NCI-H1436 treated with DMSO at 0.1 percent for 48 hours (cell line): ENCODE measurements at places on chromosomes 6 and 20.

DNA sequence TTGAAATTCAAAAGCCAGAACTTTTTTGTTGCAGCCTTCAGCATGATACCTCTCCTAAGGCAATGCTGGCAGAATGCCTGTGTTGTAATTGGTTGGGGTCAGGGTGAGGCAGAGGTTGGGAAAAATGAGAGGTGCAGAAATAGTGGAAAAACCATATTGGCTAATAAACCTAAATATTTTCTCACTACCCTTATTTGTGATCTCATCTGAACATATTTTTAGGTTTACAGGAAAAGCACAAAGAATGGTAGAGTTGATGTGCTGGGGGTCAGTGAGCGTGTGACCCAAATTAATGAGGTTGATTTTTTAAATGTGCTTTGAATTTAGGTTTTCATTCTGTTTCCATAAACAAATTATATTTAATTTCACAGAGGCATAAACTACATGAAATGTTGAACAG, 437.3 kb downstream of the HDGFL1 start:
- DNase-seq, result no peak

DNA sequence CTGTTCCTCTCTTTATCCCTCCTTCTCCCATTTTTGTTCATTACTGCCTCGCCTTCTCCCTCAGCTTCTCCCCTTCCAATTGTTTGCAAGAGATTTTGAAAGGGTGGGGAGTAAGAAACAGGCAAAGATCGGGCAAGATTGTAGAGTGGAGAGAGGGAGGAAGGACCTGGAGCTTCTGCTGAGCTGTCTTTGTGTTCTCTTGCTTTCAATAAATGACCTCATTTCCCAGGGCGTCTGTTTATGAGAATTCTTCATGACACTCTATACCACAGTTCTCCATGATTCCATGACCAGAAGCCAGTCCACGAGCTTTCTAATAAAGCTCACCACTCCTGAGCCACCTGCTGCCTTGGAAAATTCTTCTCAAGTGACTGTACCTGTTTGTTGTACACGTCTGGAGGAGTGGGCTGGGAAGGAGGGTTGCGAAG, 50.0 kb upstream of the PLEKHG1 start:
- DNase-seq, result no peak

DNA sequence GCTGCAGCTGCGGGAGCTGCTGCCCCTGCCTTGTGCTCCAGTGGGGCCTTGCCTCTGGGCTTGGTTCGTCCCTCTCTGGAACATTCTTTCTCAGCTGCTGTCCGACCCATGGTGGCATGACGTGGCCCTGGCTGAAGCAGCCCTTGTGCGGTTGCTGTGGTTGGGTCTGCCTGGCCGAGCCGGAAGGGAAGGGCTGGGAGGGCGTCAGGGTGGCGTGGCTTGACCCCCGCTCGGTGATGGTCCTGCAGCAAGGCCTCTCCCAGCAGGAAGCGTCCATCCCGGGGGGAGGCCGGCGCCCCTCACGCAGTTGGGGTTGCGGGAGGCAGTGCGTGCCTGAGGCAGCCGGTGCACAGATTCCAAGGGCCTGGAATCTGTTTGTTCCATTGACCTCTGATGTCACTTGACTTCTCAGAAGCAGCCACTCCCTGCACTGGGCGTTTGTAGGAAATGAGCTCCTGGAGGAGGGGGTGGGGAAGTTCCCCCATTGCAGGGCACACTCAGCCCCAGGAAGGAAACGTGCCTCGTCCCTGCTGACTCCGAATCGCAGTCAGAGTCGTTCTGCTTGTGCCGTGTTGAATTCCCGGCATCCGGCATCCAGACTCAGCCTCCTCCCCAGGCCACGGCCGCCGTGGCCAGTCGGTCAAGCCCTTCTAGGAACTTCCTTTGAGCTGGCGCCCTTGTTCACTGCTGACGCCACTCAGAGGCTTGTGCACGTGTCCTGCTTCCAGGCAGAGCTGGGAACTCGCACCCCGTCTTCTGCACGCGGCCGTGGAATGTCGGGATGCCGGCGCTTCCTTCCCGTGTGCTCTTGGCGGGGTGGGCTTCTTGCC, 9.7 kb upstream of the TNFRSF6B start:
- no peak for DNase-seq

- DNase-seq, result no peak
These were observed 700 bp upstream of the MCUR1 start for GRCh38 chr6:13814938-13815575.

DNA sequence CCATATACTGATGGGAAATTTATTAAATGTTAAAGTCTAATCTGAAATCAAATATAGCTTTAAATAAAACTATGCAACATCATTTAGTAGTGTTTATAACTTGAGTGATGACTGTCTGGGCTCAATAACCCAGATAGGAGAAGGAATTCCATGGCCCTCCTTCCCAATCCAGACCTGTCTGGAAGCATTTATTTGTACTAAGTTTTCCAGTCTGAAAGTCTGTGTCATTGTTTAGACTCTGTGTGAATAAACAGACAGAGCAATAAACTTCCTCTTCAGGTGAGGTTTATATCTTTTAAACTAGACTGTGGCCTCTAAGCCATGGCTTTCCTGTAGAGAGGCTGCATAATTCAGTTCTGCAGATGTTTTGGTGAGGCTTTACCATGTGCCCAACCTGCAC, 176.4 kb downstream of the SOX4 start:
- DNase-seq, result no peak

DNA sequence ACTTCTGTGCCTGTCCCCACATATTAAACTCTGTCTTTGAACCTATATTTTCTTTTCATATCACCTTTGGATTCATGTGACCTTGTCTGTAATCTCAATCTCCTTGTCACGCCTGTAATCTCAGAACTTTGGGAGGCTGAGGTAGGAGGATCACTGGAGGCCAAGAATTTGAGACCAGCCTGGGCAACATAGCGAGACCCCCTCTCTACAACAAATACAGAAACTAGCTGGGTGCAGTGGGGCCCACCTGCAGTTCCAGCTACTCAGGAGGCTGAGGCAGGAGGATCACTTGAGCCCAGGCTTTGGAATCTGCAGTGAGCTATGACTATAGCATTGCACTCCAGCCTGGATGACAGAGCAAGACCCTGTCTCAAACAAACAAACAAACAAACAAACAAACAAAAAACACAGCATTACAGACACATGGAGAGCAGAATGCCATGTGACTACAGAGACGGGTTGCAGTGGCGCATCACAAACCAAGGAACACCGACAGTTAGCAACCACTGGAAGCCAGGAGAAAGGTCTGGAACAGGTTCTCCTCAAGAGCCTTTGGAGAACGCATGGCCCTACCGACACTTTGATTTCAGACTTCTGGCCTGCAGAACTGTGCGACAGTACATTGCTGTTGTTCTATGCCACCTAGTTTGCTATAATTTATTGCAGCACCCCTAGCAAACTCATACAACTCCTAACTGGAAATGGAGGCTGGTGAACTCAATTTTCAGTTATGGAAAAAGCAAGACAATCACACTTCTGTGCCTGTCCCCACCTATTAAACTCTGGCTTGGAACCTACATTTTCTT, 14.6 kb upstream of the TIAM2 start:
- DNase-seq, result no peak

GRCh38 chr20:15922556-15922955, 650.7 kb downstream of the KIF16B start:
- DNase-seq, result no peak

DNA sequence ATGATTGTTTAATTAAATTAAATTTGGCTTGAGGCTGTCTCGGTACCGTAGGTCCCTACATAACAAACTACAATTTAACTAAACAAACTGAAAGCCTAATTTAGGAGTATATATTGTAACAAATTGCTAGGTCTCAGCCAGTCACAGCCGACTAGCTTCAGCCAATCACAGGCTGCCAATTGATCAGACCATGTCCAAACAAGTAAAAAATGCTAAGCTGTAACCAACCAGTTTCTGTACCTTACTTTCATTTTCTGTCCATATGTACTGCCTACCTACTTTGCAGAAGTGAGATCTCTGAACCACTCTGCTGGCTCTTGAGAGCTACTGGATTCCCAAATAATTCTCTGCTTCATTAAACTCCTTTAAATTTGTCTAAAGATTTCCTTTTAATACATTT, 648.0 kb upstream of the GJE1 start:
- no peak for DNase-seq

DNA sequence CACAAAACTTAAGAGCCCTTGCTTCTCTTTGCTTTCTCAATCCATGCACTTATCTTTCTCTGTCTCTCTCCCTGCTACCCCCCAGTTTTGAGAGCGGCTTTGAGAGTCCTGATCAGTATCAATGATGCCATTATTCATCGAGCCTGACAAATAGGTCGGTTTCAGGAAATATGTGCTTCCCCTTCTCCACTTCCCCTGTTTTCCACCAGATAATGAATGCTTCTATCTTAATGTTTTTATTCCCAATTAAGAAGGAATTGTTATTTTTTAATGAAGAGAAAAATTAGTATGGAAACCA, 117.7 kb downstream of the KIF13A start:
- no peak for DNase-seq

DNA sequence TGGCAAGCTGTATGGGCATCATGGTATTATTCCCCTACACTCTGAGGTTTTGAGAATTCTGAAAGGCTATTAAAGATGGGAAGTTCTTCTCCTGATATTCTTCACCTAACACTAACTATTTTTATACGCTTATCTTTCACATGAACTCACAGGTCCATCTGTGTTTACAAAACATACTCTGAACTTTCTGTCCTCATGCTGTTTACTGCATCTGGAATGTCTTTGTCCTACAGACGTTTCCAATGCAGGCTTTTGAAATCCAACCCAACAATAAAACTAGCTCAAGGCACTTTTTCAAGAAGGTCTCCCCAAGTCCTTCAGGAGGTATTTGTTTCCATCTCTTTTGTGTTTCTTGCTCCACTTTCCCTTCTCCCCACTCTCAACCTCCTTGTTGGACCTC, 60.5 kb upstream of the MLIP start:
- no peak for DNase-seq

DNA sequence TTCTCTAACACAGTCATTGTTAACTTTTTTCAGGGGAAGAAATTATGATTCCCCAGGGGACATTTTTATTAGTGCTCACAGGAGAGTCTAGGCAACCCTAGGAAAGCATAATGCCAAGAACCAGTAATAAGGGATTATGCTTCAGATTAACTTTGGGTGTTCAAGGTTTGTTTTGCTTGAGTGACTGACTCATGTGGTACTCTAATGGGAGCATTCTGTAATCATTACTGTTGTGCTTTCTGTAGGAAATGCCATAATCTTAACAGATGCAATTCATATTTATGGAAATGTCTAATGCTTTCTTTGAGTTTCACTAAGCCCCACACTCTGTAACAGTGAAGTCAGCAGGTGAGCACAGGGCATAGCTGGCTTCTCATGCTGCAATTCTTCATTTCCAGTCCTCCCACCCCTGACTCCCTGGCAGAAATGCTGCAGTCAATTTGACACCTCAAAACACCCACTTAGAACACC, 263.4 kb upstream of the MAN1A1 start:
- no peak for DNase-seq

DNA sequence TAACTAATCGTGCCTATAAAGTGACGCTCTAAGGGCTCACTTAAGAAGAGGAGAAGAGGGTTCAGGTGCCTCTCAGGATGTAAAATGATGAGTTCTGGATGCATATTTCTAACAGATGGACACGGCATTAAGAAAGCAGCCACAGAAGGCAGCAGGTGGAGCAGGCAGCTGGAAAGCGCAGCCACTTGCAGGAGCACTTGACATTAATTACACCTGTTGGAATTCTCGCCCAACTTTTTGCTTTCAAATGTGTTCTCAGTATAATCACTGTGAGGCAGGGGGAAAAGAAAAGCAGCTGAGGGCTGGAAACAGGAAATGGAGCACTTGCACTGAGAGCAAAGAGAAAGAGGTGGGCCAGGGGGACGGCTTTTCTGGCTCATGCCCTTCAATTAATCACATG, 164.2 kb downstream of the NKAIN2 start:
- DNase-seq, result peak; percentile 99

GRCh38 chr20:60057866-60058807, 99.9 kb downstream of the CDH26 start:
- peak; percentile 96 for DNase-seq

- DNase-seq, result no peak
These were observed 709 bp upstream of the ASXL1 start for GRCh38 chr20:32357375-32357868.

- no peak for DNase-seq
These were observed 43.5 kb upstream of the APCDD1L start for GRCh38 chr20:58558486-58559367.
